ENCODE measurements at places on chromosomes 1 and 21.
A peak's percentile ranks its signal among the peaks of the same experiment; 100 is the strongest.

GRCh38 chr1:22910286-22910685 lies 62.4 kb downstream of the LACTBL1 start:
- DNase-seq = no peak

- no peak for DNase-seq
Observed at GRCh38 chr1:59678493-59679228, 136.1 kb upstream of the HOOK1 start.

- no peak for DNase-seq
Observed at GRCh38 chr1:23167353-23168078, 1.1 kb downstream of the LUZP1 start.

- DNase-seq = no peak
Observed at GRCh38 chr1:9957726-9958125, 14.5 kb downstream of the NMNAT1 start.

GRCh38 chr1:171984850-171985485 lies 143.7 kb downstream of the DNM3 start:
- DNase-seq = peak; percentile 45

DNA sequence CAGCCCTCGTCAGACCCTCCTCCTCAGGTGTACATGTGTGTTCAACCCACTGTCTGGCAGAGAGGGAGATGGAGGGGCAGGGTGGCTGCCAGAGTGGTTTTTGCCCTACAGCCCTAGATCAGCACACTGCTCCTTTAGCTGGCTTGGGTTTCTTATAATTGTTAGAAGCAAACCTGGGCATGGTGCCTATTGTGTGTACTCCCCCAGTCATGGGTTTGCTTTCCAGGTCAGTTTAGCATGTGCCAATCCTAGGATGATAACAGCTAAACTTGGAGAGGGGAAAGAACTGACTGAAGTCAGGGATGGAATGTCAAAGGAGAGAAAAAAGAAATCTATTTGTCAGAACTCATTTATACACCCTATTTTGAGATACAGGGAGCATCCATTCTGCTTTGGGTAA lies 63.3 kb downstream of the UCK2 start:
- DNase-seq = no peak

- peak; percentile 18 for DNase-seq
Observed at GRCh38 chr1:102434421-102434820, 437.7 kb upstream of the OLFM3 start.

DNA sequence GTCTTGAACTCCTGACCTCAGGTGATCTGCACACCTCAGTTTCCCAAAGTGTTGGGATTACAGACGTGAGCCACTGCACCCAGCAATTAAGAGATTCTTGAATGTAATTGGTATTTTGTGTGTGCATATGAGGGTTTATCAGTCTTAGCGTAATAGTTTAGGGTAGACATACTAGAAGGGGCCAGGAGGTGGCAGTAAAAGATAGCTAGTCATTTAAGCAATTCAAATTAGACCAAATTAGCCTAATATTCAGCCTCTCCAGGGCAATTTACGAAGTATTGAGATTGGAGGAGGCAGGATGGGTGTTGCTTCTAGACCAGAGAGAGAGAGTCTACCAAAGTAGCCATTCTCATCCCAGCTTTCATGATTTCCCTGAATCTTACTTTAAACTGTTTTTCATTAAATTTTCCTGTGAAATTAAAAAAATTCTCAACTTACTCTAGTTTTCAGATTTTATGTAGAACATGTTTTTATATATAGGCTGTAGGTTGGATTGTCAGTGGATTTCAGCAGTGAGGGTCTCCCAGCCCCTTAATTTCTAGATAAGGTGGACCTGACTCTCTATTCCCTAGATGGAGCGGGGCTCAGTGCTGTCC lies 119.7 kb downstream of the HHAT start:
- DNase-seq = peak; percentile 31

DNA sequence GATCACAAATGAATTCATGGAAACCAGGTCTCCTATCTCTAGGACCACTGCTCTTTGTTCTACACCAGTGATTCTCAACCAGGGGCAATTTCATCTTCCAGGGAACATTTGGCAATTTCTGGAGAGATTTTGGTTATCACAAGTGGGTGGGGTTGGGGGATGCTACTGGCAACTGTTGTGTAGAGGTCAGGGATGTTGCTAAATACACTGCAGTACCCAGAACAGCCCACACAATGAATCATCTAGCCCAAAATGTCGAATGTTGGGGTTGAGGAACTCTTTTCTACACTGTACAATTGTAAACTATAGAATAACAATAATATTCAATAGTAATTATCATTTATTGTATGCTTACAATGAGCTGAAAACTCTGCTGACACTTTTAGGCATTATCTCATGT lies 55.7 kb upstream of the UBE2U start:
- DNase-seq = no peak

DNA sequence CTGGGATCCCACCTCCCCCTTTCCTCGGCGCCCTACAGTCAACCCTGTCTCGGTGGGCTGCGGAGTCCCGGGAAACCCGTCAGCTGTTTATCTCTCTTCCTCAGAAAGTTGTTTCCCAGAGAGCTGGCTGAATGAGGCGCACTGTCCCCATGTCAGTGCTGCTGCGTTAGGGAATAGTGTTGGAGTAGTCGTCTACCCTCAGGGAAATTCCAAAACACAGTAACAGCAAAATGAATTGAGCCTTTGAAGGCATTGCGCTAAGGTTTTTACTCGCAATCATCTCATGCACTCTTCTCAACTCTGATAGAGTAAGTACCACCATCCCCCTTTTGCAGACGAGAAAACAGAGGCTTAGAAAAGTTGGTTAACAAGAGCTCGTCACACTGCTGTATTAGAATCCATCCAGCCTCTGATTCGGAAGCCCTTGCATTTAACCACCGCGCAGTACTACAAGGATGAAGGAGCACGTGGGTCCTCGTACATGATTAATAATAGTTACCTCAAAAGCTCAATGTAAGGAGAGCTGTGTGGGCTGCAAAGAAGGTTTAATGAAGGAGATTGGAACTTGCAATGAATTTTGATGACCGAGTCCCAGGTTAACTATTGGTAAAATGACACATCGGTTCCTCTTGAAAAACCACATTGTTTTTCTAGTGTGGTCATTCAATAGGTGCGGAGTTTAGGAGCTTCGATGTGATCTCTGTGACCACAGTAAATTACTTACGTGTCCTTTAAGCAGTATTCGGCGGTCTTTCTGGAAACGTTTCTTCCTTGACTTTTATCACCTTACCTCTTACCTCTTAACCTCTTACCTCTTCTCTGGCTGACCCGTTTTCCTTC lies 788 bp upstream of the EDEM3 start:
- no peak for DNase-seq

- peak; percentile 60 for DNase-seq
Observed at GRCh38 chr21:42593007-42593814, 60.2 kb upstream of the PDE9A start.

DNA sequence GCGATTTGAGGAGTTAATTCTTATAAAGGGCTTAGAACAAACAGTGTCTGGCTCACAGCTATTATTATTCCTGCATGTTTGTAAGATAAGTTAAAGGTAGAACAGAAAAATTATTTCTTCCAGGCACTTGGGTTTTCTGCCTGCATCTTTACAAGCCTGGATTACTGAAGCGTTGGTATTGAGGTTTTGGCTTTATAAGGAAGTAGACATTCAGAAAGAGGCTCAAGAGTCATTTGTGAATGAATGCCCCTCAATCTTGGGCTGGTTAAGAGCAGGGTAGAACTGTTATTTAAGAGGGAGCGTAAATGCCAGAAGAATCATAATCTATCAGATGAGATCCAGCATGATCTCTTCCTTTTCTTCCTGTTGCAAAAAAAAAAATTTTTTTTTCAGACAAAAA lies 77.3 kb upstream of the ARID1A start:
- DNase-seq = no peak

DNA sequence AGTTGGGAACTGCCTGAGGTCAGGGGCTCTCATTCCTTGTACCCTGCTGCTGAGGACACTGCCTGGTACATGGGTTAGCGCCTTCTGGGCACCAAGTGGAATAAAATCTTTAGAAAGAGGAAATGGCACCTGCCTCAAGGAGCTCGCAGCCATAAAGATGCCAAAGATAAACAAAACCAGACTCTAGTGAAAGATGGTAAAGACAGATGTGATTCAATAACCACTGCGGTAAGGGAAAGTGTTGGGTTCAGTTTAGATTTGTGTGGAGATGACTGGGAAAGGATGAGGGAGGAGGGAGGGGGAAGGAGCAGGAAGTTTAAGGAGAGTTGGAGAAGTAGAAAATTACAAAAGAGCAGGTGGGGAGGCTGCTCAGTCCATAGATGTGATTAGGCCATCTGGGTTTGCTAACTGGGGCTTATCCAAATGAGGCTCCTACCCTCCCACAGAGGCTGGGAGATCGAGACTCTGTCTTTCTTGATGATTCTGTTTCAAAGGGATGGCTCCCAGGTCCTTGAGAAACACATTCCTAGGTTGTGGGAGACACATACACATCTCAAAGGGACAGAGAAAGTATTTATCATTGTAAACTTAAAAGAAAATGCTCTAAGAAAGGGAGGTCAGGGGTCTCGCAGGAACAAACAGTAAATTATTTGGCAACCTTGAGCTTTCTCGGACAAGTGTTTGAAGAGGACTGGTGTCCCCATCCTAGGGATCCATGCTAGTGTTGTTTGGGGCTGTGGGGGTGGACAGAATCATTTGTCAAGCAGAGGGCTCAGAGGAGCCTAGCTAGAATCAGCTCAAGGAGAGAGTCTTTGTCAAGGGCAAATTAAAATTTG lies 65.7 kb upstream of the MORC3 start:
- DNase-seq = no peak

- no peak for DNase-seq
Observed at GRCh38 chr1:1419363-1419812, 1.7 kb downstream of the ANKRD65 start.

DNA sequence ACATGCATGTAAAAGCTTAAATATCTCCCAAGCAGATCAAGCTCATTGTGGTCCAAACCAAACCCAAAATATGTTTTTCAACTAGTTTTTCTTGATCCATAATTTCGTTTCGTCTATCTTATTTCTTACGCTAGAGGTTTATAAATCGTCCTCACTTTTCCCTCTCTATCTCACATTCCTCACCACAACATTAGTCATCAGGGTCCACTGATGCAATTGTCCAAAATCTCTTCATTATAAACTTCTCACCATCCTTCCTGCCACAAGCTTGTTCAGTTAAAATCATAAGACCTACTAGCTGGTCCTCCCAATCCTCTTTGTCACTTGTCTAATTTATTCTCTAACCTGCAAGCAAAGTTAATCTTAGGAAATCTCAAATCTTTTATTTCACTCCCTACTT lies 173.0 kb upstream of the PALMD start:
- no peak for DNase-seq

DNA sequence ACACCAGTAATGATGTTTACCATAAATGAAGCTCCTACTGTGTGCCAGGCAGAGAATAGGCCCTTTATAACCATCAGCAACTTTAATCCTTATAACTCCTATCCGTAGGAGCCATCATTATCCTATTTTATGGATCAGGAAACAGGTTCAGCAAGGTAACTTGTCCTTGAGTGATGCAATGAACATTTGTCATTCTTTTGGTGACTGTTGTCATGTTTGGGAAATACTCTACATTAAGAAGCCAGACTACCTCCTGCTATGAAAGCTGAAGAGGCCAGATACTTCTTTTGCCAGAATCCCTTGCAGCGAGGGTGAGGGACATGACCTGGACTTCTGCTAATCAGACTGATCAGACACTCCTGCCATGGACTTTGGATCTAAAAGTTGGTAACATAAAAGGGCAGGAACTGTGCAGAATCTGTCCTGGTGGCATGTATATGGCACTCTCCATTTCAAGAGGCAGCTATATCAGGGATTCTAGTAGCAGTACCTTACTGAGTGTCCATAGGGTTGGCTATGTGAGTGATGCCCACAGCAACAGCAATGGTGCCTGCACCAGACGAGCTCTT lies 33.1 kb upstream of the SRRM1 start:
- DNase-seq = no peak

- DNase-seq = no peak
Observed at GRCh38 chr21:39610703-39611102, 2.0 kb upstream of the B3GALT5 start.

- DNase-seq = peak; percentile 20
Observed at GRCh38 chr1:17075470-17076255, 21.8 kb upstream of the SDHB start.

- DNase-seq = no peak
Observed at GRCh38 chr1:112735752-112736151, 20.6 kb upstream of the PPM1J start.

DNA sequence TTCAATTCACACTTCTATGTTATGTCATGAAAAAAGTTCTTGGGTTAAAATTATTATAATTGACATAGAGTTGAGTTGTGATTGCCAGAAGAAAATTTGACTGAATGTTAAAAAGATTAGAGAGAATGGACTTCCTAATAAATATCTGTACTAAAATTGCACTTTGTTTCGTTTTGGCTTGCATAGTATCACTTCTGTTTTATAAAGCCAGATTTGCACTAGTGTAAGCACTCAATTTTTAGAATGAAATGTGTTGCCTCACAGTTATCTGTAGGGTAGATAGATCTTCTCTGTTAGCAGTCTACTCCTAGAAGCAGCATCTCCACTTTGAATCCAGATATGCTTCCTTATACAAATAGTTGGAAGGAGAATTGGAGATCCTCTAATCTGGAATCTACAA lies 95.2 kb upstream of the MPC2 start:
- DNase-seq = no peak

DNA sequence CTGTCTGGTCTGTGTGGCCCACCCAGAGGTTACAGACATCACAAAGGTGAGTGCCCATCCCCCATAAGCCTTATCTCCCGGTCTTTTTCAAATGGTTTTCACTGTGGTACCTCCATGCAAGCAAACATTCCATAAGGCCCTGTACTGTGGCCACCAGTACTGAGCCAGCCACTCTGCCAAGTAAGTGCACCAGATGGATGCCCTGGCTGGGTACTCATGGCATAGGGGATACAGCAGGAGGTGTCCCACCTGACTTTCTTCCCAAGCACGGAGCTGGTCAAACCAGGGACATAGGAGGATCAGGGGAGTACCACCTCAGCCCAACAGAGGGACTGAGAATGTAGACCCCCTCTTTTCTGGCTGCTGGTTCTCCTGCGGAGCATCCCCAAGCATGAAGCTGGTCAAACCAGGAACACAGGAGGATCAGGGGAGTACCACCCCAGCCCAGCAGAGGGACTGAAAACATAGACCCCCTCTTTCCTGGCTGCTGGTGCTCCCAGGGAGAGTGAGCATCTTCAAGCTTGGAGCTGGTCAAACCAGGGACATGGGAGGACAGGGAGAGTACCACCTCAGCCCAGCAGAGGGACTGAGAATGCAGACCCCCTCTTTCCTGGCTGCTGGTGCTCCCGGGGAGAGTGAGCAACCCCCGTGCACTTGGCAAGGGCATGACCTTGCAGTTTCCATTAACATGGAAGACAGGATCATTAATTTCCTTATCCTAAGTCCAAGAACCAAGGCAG lies 81.8 kb upstream of the KLHDC7A start:
- DNase-seq = no peak

DNA sequence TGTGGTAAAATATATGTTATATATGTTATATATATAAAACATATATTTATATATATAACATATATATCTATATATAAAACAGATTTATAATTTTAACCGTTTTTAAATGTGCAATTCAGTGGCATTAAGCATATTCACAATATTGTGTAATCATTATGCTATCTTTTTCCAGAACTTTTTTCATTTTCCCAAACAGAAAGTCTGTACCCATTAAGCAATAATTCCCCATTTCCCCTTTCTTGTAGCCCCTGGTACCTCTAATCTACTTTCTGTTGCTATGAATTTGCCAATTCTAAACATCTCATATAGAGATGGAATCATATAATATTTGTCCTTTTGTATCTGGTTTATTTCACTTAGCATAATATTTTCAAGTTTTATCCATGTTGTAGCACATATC lies 10.7 kb upstream of the ARHGEF11 start:
- DNase-seq = no peak
